ENCODE measurements at places on chromosomes 7 and 10.

DNA sequence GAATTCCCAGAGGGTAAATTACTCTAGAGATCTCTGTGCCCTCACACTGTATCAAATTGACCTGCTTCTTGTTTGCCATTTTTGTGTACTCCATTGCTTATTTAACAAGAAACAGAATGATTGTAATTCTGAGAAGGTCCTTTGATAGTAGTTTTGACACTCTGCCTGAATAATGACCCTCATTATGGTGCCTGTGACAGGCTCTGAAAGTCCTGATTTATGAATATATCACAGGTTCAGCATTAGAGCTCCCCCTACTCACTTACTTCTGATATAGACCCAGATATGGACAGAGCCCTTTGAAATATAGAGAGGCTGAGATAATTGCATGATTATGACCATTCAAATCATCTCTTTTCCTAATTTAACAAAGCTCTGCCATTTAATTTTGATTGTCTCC, 465.2 kb downstream of the MDFIC start:
- DNase-seq: no peak

GRCh38 chr10:17214971-17215781, 12.9 kb upstream of the VIM start:
- DNase-seq: no peak

GRCh38 chr7:130374507-130374906, 5.8 kb upstream of the CPA1 start:
- no peak for DNase-seq

DNA sequence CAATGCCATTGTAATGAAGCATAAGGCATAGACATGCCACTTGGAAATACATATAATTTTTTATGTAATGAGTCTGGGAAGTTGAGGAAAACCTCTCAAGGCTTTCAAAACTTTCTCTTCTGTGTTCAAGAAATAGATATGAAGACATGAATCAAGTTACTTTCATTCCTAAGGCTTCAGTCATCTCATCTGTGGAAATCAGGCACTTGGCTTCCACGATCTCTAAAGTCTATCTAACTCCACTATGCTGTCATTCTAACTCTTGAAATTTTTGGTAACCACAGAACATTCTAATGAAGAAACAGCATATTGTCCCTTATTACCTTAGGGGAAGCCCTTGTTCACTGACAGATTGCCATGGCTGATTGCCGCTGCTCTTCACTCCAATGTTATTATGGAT, 242.6 kb downstream of the CNTNAP2 start:
- no peak for DNase-seq

DNA sequence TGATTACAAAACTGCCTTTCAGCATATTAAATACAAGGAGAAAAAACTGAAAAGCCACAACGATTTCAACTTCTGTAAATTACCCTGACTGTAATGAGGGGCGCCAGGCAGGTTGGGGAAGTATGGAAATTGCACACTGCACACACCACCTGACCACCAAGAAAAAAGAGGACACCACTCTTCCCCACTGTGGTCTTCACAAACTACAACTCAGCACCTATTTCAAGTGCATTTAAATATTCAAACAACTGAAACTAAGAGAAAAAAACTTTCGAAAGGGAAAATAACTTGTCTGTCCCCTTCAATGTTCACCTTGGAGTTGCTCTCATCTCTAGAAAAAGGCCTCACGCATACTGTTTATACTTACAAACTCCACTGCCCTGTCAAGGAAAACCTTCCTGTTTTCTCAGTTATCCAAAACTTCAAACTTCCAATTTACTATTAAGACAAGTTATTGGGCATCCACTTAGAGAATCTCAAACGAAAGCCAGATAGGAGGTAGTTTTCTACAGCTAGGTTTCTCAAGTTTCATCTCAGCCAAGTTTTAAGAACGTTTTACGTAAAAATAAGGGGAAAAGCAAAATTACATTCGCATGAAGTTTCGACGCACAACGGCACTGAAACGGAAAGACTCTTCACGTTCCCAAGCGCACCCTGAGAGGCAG, 1.4 kb downstream of the LARP4B start:
- DNase-seq: no peak

DNA sequence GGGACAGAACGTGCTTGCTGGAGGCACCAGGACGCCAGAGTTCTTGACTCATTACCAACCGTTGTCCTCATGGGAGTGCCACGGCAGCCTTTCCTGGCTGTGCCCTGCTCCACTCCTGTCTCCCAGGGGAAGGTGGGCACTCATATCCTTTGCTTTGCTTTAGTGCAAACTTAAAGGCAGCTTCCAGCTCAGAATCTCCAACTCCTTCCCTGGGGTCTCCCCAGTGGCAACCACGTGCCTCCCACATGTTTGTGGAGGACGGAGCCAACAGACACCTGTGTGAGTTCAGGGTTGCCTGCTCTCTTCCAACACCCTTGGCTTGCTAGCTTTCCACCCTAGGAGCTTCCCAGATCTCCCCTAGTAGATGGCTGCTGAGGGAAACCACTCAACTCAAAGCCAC, 52.0 kb upstream of the HMX3 start:
- no peak for DNase-seq

GRCh38 chr7:128988372-128988771, 50.6 kb downstream of the IRF5 start:
- no peak for DNase-seq

DNA sequence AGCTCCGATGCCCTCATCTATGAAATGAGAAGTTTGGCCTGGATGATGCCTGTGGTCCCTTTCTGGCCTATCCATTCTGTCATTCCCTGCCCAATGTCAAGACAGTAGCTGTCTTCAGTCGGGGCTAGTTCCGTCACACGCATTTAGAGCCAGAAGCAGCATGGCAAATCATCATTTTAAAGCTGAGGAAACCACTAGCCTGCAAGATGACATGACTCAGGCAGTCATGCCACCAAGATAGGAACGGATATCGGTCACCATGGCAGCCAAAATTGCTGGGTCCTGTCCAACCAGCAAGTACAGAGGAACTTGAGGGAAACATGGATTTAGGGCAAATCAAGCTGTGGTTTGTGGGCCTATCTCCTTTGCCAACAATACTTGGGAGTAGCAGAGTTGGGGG, 64.5 kb upstream of the MRLN start:
- no peak for DNase-seq

DNA sequence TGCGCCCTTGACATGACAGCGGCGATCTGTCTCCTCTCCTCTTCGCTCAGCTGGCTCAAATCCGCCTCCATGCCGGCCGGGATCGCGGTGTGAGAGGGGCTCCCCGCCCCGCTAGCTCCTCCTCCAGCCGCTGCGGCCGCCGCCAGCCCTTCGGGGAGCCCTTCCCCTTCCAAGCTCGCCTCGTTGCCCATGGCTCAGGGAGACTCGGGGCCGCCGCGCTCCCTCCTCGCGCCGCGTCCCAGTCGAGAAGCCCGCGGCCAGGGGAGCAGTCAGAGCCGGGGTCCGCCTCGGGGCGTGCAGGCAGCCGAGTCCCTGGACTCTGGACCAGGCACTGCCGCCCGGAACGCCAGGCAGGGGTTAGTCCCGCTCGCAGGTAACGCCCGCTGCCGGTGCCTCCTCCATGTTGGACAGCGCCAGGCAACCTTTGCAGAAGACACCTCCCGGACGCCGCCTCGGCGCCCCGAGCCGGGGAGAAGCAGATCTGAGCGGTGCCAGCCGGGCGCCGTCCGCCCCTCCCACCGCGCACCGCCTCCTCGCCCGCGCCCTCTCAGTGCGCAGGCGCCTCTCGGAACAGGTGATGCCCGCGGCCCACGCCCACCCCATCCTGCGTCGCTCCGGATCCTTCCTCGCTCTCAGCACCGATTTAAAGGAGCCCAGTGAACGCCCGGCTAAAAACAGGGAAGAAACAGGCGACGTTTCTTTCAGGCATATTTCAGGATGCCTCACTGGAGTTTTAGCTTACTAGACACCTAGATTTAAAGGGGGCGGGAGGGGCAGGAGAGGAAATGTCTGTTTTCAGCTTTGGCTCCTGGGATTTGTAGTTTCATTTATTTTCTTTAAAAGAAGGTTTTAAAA, at the start of gene PCLO:
TSS of gene PCLO (minus strand) at position 483 of the 855 bp plus-strand sequence. CDS start at position 191, 292 bp downstream.
- DNase-seq: peak; percentile 70

DNA sequence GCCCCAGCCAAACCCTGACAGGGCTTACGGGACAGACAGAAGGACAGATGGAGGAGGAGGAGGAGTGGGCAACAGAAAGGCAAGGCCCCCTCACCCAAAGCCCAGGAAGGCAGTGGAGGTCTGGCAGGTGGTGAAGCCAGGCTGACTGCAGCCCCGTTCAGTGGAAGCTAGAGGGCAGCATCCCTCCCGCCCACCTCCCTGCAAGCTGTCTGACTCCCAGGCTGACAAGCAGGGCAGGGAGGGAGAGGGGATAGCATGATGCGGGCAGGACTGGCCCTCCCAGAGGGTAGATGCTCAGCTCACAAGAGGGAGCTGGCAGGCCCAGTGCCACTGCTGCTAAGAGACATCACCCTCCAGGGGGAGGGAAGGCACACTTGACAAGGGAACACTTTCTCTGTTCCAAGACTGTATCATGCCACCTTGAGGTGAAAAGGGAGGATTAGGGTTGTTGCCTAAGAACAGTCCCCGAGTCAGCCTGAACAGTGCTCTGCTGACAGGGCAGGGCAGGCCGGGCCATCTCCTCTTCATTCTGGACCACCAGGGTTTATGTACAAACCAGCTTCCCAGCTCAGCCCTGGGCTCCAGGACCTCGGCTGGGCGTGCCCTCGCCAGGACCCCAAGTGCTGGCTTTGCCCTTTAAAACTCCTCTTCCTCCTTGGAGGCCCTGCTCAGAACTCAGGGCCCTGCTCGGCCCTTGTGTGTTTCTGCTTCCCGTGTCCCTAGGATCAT, 61.8 kb downstream of the RASGEF1A start:
- peak; percentile 83 for DNase-seq

DNA sequence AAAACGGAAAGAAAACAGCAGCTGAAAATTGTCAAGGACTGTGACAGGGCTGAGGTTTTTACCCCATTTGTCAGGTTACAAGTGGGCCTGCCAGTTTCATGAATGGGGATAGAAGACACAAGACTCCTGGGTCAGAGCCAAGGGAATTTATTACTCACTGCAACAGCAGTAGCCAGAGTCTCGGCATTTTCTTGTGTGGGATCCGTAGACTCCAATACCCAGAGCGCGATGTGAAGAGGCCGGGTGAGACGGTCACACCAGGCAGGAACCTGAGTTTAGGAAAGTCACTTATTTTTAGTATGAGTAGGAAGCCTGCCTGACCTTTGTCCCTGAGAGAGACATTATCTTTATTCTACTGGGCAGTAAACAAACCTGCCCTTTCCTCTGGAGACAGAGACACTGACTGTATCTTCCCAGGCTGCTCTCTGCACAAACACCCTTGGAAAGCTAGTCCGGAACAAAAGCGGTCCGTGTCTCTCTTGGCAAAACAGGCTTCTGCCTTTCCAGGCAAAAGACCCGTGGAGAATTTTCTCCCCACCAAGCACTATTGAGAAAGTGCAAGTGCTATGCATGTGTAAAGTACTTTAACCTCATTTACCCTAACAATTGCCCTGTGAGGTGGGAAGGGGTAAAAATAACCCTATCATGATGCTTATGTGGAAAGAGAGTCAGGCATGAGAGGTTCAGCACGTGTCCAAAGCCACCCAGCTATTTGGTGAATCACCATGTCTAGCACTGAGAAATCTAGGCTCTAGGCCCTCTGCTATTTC, 58.4 kb downstream of the JCAD start:
- no peak for DNase-seq

GRCh38 chr10:104041891-104042535, 43.7 kb downstream of the COL17A1 start:
- peak; percentile 41 for DNase-seq

- no peak for DNase-seq
These were observed 387.3 kb upstream of the MGMT start for GRCh38 chr10:129079705-129080104.

DNA sequence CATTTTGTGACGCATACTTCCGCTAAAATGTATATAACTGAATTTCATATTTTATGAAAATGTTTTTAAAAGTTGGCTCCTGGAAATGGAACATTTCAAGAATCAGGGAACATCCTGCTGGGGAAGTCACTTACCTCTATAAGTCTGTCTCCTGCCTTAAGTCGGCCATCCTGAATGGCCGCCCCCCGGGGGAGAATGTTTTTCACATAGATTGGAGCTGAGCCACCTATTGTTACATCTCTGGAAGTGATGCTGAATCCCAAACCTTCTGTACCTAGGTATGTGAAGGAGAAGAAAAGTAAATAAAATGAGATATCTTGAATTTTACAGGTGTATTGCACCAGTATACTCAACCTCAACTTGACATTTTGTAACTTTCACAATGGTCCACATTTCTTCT, 437.3 kb downstream of the PARD3 start:
- no peak for DNase-seq

DNA sequence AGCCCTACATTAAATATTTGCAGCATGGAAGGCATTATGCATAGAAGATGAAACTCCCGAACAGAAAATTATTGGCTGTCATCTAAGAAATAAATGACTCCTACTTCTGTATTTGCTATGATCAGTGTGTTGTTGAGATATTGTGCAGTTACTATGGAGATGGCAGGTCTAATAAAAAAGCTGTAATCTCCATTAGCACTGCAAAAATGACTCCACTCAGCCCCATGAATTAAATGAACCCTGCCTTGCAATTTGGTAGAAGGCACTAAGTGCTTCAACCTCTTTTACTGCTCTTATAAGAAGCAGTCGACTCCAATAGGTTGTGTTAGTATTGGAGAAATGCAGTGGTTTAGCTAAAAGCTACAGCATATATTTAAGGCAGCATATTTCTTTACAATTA, 290.0 kb upstream of the PHYHIPL start:
- DNase-seq: no peak

GRCh38 chr10:1420661-1421362, 316.5 kb downstream of the ADARB2 start:
- peak; percentile 80 for DNase-seq

GRCh38 chr10:84522612-84523462, 194.4 kb downstream of the CCSER2 start:
- DNase-seq: no peak

DNA sequence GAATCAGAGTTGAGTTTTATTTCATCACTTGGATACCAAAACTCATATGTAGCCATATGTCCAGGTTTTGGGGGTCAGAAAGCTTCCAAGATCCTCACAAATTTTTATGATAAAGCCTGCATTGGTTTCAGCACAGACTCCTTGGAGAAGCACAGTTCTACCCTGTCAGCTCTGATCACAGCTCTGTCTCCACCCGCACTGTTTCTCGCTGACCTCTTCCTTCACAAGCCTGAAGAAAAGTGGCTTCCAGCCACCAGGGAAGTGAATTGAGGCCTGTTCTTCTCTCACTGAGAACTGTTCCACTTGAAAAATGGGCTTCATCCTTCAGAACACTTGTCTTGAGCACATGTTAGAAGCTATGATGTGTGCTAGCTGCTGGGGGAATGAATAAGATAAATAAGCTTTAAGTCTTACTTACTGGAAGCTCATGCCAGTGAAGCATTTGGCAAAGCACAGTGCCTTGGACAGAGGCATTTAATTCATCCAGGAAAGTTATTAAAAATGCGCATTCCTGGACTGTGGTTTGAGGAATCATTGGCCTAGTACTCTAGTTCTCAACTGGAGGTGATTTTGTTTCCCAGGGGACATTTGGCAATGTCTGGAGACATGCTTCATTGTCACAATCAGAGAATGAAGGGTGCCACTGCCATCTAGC, 133.6 kb downstream of the BMPER start:
- DNase-seq: no peak

- DNase-seq: no peak
These were observed 1260.8 kb downstream of the GATA3 start for GRCh38 chr10:9315292-9315691.

All from activated CD8-positive, alpha-beta memory T cell treated with anti-CD3 and anti-CD28 coated beads for 24 hours (primary cell).